Left lobe of liver (tissue), 2 donors: ENCODE measurements at places on chromosomes 3 and 15. TPM values are rescaled to one million over a fixed set of nuclear protein-coding genes. Genes with fewer than 3 reads are reported as not detected.

Gene NDN
- 2.9 TPM for total RNA-seq

Gene CXCR6
- total RNA-seq = not detected

Gene ABCC5
- 7.2 TPM for total RNA-seq

Gene ALG1L2
- 0.78 TPM for total RNA-seq

GRCh38 chr3:109910772-109911171 is 573.4 kb upstream of the DPPA4 start:
- DNase-seq = no peak

DNA sequence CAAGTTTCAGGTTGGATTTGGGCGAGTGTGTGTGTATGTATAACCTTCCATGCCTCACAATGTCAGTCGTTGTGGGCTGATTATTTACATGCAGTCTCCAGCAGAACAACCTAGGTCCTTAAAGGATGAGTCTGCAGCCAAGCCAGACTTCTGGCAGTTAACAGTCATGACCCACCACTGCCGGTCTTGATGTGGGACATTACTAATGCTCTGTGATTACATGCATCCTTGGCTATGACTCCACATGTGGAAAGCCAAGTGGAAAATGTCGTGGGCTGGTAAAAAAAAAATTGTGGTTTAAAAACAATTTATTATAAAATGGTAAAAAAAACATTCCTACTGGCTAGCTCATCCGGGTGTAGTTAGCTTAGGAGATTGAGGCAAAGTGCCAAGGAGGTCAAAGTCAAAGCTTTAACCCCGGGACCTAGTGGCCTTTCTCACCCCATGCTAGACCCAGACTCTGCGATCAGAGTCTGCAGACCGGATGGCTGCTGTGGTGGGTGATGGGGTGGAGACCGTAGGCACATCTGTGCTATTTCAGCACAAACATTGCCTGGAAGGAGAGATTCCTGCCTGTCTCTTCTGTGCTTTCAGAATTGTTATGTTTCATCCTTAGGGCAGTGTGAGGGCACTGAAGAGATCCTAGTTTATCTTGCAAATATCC is 6.8 kb downstream of the RARRES1 start:
- DNase-seq = peak; percentile 78

DNA sequence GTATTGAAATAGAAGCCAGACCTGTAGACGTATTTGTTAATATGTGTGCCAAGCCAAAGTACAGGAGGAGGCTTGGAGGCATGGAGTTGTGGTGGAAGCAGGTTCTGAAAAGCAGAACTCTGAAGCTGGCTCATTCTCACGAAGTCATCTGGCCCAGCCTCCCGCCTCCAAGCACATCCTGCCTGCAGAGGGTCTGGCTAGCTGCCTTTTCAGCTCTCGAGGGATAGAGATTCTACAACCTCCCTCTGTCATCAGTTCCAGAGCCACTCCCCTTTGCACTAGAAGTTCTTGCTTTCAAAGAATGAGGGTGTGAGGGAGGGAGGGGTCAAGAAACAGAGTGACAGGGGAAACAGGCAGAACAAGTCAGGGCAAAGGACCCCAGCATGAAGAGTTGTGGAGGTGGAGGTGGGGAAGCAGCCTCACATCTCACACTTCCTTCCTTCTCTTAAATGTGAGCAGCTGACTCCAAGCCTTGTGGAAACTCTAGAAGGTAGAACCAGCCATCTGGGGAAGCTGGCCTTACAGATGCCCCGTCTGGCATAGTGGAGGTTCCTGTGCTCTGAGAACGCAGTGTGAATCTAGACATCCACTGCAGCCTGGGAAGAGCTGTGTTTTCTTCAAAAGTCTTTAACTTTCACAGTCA is 95.3 kb downstream of the SLC49A4 start:
- no peak for DNase-seq

DNA sequence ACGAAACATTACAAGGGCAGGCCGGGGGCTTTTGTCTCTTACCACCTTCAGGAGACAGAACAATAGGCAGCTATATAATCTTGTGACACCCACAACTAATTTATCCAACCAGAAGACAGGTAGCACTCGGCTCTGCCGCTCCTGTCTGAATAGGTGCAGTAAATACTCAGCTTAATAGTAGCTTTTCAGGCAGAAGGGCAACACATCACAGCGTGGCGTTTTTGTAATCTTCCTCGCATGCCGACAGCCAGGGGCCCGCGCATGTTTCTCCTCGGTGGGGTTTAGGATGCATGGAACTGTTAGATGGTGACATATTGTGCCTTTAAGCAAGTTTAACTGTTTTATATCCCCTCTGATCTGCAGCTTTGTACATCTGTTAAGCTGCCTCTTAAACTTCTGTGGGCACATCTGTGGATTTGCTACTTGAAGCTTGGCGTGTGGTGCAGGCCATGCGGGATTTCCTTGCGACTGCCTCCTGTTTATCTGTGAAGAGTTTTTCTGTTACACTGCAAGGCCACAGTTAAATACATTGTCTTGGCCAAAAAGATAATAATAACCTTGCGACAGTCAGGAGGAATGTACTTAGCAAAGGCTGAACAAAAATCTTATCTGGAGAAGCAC is 123.2 kb upstream of the BNIP2 start:
- no peak for DNase-seq

GRCh38 chr15:79222808-79223207 is 59.7 kb upstream of the ANKRD34C start:
- no peak for DNase-seq

DNA sequence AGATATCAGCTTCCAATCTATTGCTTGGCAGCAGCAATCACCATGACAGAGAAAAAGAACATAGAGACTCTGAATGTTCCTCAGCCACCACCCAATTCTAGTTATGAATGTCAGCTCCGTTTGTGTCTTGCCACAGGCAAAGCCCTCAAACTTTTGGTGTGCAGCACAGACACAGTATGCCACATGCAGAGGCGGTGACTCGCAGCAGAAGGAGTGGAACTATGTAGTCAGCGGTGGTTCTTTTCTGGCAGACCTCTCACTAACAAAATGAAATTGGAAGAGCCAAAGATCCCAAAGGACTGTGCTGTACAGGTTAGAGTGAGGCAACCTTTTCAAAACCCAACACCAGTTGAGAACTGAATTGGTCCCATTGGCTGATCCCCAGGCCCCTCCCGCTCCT is 220.9 kb downstream of the SLC9A9 start:
- DNase-seq = no peak

- DNase-seq = no peak
Measured at GRCh38 chr15:90451053-90451850, 63.2 kb downstream of the IQGAP1 start.

- DNase-seq = no peak
Measured at GRCh38 chr15:71003319-71003718, 110.7 kb downstream of the LRRC49 start.

GRCh38 chr15:80834402-80834801 is 55.2 kb downstream of the CEMIP start:
- DNase-seq = no peak

GRCh38 chr15:91965501-91966193 is 112.1 kb downstream of the SLCO3A1 start:
- DNase-seq = no peak

GRCh38 chr3:191227541-191227940 is 28.5 kb downstream of the OSTN start:
- no peak for DNase-seq

DNA sequence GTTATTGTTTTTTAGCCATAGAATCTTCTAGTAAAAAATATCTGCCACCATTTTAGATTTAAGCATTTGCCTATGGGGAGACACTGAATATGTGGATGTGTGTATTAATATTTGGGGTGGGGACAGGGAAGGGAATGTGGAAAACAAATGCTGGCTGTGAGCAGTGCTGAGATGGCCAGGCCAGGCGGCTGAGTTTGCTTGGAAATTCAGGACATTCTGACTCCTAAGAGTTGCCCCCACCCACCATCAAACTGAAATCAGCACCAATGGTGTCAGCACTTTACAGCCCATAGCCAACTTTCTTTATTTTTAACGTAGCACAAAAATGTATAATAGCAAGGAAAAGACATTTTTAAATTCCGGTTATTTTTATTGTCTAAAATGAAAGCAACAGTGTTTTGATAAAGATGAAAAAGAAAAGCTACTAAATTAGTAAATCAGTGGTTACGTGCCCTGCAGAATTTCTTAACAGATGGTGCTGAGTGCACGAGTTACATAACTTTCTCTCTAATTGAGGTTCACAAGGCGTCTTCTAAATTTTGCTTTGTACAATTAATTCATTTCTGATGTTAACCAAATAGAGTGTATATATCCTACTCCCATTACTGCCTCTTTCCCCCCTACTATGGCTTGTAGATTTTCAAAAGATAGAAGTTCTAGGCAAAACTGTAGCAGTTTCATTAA is 34.0 kb downstream of the B3GALNT1 start:
- DNase-seq = no peak

DNA sequence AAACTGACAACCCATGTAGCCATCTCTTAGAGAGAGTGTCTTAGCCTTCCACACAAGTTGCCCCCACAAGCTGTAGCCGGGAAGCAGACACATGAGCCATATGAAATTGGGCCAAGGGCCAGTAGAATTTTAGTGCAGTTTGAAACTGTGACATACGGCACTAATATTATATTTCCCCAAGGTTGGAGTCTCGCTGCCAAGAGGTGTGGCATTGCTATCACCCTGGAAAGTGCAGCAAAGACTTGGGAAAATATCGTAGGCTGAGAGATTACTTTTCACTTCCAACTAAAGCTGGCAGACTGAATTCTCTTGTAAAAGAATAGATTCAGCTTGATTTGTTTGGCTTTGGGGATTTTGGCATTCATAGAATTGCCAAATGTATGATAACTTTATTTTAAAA is 89.2 kb downstream of the ECT2 start:
- no peak for DNase-seq
